ENCODE measurements at places on chromosomes 2 and 18.

- no peak for DNase-seq
These were observed 813 bp downstream of the NDC80 start for GRCh38 chr18:2572171-2572569.

GRCh38 chr2:10768063-10768507, 44.5 kb downstream of the PDIA6 start:
- no peak for DNase-seq

GRCh38 chr18:56043641-56044061, 455.7 kb upstream of the TCF4 start:
- DNase-seq = no peak

GRCh38 chr2:71507476-71507875, 54.1 kb downstream of the DYSF start:
- no peak for DNase-seq

DNA sequence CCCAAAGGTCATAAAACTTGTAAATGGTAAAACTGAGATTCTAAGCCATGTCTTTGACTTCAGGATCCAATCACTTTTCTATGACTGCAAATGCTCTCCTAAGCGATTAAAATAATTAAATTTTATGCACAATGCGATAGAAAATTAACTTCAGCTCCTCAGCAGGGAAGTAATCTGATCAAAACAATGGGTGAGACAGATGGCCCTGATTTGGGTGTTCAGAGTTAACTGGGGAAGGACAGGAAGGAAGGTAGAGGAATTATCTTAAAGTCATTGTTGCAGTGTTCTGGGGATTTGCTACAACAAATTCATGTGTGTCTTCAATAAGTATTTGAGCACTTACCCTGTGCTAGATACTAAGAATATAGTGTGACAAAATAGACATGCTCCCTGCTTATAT, 446.0 kb upstream of the MEX3C start:
- no peak for DNase-seq

All from mesenchymal stem cell (in vitro differentiated cells and primary cell).